Neural crest cell (in vitro differentiated cells): ENCODE measurements at places on chromosomes 5 and 9.
A peak's percentile ranks its signal among the peaks of the same experiment; 100 is the strongest.

- DNase-seq, result no peak
Measured at GRCh38 chr5:137099651-137100050, 399.5 kb downstream of the SPOCK1 start.

DNA sequence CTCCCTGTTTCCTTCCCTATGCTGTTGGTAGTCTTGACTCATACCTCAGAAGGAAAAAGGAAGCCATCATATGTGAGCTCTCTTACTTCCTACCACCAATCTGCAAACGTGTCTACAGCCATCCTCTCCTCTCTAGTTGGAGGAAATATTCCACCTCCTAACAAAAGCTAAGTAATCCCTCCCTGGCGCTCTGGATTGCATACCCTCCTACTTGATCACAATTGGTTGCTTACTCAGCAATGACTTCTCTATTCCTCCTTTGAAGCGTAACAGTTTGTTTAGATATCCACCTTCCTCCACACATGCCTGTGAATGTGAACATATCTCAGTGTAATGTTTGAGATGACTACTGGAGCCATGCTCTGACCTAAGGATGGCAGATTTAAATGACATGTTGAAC, 18.2 kb downstream of the RUSC2 start:
- no peak for DNase-seq

DNA sequence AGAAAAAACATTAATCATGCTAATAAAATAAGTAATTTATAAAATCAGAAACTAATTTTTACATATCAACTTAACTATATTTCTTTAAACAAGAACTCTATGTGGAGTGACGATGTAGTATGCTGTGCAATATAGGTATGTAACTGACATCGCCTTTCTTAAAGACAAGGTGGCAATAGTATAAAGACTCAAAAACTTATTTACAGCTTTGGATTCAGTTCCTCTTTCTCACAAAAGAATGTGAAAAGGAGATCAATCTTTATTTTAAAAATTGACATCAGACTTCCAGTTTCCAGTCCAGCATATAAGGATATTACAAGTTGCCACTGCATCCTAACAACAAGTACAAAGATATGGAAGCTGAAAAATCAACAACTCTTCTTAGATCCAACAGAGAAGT, 260.3 kb downstream of the TRIM36 start:
- DNase-seq, result no peak

DNA sequence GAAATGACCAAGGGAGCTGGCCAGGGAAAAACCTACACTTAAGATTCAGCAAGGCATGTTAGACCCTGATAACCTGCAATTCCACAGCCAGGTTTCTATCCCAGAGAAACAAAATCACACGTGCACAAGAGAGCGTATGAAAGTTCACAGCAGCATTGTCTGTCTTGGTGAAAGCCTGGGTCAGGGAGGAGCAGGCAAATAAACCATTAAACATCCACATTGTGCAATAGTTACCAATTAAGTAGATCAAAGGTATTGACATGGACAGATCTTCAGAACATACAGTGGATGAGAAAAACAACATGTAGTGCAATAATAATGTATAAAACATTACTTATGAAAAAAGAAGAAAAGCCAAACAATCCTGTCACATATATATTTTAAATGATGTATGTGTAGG, 15.9 kb upstream of the GPX3 start:
- DNase-seq, result no peak

DNA sequence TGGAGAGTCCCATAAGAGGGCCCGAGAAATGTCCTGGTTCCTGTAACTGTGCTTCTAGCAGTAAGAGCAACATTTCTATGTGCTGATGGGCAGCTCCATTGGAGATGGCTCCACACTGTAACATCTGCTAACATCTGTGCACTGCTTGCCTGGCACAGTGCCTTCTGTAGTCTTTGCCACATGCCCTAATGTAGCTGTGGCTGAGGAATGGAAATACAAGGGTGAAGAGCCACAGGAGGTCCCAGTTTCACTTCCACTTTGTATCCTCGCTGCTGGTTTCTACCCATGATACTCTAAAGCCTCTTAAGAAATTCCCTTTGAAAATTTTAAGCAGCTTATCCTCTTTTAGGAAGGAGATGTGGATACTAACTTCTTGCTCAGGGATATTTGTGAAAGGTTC, 97.4 kb downstream of the HOMER1 start:
- no peak for DNase-seq

GRCh38 chr5:8805653-8806052, 740.2 kb downstream of the SEMA5A start:
- DNase-seq, result no peak

DNA sequence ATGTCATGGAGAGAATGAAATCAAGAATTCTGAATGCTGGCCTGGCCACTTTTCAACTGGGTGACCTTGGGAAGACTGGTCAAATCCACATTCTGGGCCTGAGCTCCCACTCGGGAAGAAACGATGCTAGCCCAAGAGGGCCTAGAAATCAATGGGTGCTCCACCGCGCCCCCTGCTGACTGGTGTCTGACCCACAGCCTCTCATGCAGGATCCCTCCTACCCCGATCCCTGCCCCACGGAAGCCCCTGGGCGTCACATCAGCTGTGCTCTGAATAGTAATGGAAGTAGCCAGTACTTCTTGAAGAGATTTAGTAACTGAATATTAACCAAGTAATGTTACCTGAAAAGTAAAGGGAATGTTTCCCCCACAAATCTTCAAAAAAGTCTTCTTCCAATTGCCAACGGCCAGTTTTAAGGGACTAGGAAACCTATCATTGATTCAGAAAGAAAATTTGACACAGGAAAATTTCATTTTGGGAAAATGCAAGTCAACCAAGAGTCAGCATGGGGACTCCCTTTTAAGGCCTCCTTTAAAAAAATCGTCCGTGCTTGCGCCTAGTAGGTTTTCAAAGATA, 43.9 kb downstream of the CRB2 start:
- peak; percentile 55 for DNase-seq

DNA sequence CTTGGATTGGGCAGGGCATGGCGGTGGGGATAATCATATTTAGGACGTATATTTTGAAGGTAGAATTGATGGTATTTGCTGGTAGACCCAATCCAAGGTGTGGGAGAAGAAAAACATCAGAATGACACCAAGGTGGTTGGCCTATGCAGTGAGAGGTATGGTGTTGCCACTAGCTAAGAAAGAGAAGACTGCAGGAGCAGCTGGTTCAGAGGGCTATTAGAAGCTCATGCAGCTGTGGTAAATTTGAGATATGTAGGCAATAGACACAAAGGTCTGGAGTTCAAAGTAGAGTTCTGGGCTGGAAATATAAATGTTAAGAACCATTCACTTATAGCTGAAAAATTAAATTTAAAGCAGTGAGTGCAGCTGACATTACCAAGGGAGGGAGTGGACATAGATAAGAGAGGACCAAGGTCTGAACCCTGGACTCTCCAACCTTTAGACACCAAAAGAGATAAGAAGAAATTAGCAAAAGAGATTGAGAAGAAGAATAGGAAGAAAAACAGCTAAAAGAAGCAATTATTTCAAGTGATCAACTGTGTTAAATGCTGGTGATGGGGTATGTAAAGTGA, 74.7 kb upstream of the FAM169A start:
- no peak for DNase-seq

DNA sequence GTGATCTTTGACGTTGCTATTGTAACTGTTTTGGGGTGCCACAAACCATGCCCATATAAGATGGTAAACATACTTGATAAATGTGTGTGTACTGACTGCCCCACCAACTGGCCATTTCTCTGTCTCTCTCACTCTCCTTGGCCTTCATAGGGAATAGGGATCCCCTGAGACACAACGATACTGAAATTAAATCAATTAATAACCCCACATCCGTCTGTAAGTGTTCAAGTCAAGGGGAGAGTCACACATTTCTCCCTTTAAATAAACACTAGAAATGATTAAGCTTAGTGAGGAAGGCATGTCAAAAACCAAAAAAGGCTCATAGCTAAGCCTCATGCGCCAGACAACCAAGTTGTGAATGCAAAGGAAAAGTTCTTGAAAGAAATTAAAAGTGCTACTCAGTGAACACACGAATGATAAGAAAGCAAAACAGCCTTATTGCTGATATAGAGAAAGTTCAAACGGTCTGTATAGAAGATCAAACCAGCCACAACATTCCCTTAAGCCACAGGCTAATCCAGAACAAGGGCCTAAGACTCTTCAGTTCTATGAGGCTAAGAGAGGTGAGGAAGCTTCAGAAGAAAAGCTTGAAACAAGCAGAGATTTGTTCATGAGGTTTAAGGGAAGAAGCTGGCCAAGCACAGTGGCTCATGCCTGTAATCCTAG, 111.1 kb downstream of the UGCG start:
- no peak for DNase-seq

- DNase-seq, result no peak
Measured at GRCh38 chr5:173648308-173648866, 31.9 kb upstream of the BOD1 start.

- DNase-seq, result no peak
Measured at GRCh38 chr9:81519816-81520495, 169.4 kb downstream of the TLE1 start.

DNA sequence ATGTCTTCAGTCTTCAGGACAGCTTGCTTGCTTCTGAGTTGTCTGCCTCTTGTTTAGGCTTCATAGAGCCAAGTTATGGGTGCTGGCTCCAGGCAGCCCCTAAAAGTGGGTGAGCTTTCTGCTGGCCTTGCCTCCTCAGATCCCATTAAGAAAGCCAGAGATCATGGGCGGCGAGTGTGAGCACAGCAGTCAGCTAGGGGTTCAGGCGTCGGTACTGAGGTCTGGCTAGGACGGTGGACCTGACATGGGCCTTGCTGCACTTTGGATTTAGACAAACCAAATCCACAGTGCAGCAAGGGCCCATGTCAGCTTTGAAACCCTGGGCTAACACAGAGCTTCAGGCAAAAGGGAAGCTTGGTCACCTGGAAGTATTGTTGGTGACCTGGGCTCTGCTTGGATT, 17.6 kb downstream of the PSAT1 start:
- no peak for DNase-seq

- DNase-seq, result no peak
Measured at GRCh38 chr5:147189109-147189424, 45.8 kb upstream of the STK32A start.

GRCh38 chr9:101449071-101449721, 13.6 kb upstream of the ALDOB start:
- DNase-seq, result peak; percentile 73

DNA sequence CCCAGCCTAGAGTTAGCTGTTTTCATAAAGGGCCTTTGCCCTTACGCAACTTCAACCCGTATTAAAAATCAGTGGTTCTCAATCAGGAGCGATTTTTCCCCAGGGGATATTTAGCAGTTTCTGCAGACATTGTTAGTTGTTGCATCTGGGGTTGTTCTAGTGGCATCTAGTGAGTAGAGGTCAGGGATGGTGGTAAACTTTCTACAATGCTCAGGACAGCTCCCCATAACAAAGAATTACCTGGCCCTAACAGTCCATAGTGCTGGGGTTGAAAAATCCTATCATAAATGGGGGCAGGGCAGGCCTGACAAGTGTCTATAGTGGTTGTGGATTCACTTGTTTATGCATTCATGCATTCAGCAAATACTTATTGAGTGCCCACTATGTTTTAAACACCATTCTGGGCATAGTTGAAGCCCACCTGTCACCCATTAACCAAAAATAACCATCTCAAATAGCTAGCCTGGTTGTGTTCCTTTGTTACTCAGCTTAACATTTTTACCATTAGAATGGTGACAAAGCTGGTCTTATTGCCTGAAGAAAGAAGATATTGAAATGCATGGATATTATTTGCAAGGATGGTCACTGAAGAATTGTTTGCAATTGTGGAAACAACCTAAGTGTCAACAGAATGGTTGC, 15.9 kb upstream of the FGF1 start:
- no peak for DNase-seq

DNA sequence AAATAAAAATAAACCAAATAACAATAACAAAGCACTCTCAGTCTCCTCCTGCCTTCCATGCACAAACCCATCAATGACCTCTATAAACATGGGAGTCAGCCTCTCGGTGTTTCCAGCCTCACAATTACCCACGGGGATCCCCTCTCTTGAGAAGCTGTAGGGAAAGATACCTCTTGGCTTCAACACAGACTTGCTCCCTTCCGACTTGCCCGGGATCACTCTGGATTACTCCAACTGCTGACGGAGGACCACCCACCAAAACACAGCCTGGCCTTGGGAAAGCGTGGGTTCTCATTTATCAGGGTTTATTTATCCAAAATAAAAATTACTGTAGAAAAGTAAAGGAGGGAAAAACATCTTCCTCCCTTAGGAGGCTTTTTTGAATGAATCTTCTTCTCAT, 11.5 kb upstream of the NKX2-5 start:
- DNase-seq, result no peak

DNA sequence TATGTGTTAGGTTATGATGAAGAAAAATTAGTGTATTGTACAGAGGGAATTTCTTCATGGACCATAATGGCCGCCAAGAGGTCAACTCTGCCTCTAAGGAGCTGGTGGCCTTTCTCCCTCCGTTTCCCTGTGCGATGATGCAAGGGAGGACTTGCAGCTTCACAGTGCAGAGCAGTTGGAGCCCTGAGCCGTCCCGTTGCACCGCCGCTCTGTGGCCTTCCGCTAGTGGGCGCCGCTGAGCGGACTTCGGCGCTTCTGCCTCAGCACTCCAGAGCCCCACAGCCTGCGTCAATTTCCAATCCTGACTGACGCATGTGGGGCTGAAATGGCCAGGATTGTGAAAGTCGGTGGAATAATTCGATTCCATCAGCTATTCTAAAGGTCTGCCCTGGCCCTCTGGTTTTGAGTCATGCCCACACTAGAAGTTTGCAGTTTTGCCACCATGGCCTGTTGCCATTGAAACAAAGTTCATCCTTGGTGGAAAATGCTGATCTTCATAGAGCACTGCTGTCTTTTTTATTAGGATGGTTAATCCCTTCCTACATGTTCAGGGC, 22.7 kb upstream of the LECT2 start:
- peak; percentile 77 for DNase-seq

- DNase-seq, result no peak
Measured at GRCh38 chr9:137631345-137632229, 12.8 kb downstream of the EHMT1 start.

- DNase-seq, result no peak
Measured at GRCh38 chr5:74631081-74631953, 9.2 kb downstream of the ENC1 start.

DNA sequence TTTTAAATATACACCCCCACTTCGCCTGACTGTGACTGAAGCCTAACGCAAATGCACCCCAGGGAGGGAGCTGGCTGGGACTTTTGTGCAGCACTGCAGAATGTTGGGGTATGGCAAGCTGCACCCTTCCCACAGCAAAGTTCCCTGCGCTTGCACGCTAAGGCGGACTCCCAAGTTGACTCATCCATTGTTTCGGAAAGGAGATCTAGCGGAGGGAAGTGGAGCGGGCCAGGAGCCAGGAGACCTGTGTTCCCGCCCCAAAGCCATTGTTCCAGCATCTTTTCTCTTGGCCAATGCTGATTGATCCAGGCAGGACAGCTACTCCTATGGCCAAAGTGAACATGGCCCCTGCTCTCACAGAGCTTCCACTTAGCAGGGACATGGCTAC, 202.9 kb downstream of the AOPEP start:
- no peak for DNase-seq

GRCh38 chr9:125088752-125089151, 54.6 kb downstream of the SCAI start:
- no peak for DNase-seq

- DNase-seq, result no peak
Measured at GRCh38 chr5:159861086-159861485, 55.2 kb upstream of the ADRA1B start.

GRCh38 chr9:85514256-85514655, 227.5 kb downstream of the AGTPBP1 start:
- DNase-seq, result no peak
